ENCODE measurements at places on chromosomes 1 and 21.

DNA sequence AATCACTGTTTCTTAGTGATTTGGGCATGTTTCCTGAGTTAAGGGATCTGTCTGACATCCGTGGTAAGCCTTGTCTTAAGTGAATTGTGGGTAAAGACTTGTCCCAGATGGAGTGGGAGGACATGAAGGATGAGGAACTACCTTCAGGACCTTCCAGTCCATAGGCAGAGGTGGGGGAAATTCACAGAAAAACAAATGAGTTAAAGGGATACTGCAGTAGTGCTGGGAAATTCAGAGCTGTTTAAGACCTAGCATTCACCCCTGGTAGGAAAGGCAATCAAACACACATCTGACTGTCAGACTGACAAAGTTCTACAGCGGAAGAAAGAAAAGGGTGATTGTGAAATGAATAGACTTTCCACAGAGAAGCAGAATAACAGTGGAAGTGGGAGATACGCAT, 3.0 kb downstream of the GNAT2 start:
- DNase-seq: no peak

GRCh38 chr1:145799806-145800205, 24.1 kb downstream of the RNF115 start:
- DNase-seq: no peak

DNA sequence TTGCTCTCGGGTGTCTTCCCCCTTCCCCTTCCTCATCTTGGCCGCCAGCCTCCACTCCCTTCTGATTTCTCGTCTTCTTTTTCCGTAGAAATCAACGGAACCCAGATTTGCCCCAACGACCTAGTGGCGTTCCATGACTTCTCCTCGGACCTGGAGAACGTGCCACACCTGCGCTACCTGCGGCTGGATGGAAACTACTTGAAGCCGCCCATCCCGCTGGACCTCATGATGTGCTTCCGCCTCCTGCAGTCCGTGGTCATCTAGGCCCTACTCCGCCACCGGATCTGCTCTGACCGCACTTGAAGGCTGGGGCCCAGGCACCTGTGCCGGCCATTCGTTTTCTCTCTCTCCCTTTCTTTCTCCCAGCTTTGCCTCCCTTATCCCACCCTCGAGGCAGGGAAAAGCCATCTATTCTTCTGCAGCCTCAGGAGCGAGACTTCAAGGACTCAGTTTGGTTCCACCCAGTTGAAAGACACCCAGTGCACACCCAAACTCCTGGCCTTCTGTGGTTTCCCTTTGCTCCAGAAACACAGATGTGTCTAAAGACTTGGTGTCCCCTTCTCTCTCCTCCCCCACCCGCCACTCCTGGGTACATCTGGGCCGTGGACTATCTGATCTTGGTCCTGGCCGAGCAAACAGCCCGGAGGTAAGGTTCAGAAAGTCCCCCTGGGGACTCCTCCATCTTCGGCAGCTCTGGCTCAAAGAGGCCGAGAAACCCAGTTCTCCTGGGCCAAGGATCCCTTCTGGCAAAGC, 7.2 kb upstream of the OPTC start:
- DNase-seq: no peak

DNA sequence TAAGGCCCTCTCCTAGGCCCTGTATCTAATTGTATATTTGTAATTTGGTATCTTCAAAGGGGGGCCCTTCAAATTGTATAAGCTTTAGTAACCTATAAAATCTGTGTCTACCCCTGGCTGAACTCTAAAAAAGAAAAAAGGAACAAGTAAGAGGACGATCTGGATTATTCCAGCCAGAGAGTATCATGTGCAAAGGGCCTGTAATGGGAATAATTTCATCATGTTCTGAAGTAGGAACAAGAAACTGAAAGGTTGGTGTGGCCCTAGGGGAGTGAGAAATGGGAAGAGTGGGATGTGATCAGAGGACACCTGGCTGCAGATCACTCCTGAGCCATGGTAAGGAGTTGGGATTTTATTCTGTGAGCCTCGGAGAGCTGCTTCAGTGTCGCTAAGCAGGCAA, 14.7 kb downstream of the PTAFR start:
- DNase-seq: no peak

GRCh38 chr21:23398726-23399125, 2208.6 kb downstream of the MRPL39 start:
- no peak for DNase-seq

- DNase-seq: no peak
These were observed 13.0 kb downstream of the FMO2 start for GRCh38 chr1:171198081-171198480.

GRCh38 chr1:109649491-109649914, 6.4 kb upstream of the GSTM4 start:
- DNase-seq: peak; percentile 66

- no peak for DNase-seq
These were observed 32.4 kb downstream of the ITPKB start for GRCh38 chr1:226706684-226707083.

Data from adipocyte (in vitro differentiated cells).